IPS-NIHi11 (cell line): ENCODE measurements at places on chromosomes 12 and 14.

- no peak for DNase-seq
These were observed 52.3 kb downstream of the SOCS2 start for GRCh38 chr12:93624595-93625294.

DNA sequence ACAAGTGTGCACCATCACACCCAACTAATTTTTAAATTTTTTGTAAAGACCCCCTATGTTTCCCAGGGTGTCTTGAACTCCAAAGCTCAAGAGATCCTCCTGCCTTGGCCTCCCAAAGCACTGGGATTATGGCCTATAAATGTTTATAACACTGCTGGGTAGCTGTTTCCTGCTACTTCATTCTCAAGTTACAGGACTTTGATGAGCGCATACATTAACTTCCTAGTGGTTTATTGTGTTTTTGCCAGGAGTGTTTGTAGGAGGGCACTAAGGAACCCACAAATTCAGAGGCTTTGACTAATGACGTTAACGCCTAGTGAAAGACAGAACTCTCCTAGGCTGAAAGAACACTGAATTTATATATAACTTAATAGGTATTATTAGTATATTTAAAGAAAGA, 15.2 kb upstream of the NAA30 start:
- DNase-seq: no peak

DNA sequence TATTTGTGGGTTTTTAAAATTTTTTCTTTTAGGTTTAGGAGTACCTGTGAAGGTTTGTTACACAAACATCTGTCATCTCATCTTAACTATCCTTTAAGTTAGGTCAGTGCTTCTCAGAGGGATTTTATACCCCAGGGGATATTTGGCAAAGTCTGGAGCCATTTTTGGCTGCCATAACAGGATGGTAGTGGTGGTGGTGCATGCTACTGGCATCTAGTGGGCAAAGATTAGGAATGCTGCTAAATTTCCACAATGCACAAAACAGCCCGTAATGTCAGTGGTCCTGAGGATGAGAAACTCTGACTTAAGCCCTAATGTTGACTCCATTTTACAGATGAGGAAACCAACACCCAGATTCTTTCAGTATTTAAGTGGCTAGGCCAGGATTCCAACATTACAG, 85.2 kb upstream of the MYF6 start:
- DNase-seq: no peak

GRCh38 chr12:71948390-71948789, 9.7 kb downstream of the TPH2 start:
- DNase-seq: no peak

GRCh38 chr12:67515679-67516340, 132.7 kb upstream of the DYRK2 start:
- DNase-seq: no peak
